Left lung (tissue), 14 donors: ENCODE measurements at places on chromosomes 5 and 9. TPM values are rescaled to one million over a fixed set of nuclear protein-coding genes. Genes with fewer than 3 reads are reported as not detected.

ZNF354C gene
- 18.8 TPM for polyA plus RNA-seq

ASPN gene
- 4.2 TPM for polyA plus RNA-seq

PCDHGA7 gene
- polyA plus RNA-seq, result 2.0 TPM

RETREG1 gene
- polyA plus RNA-seq, result 2.5 TPM

CCDC127 gene
- polyA plus RNA-seq, result 11.3 TPM

FREM1 gene
- 94.0 TPM for polyA plus RNA-seq

DHFR gene
- polyA plus RNA-seq, result 62.5 TPM

UBE2R2 gene
- 60.6 TPM for polyA plus RNA-seq

NEUROG1 gene
- polyA plus RNA-seq, result not detected

ADRA1B gene
- 0.86 TPM for polyA plus RNA-seq

SH3GL2 gene
- 5.2 TPM for polyA plus RNA-seq

FAXDC2 gene
- 34.6 TPM for polyA plus RNA-seq

TRIM32 gene
- 22.6 TPM for polyA plus RNA-seq

ENC1 gene
- polyA plus RNA-seq, result 265 TPM

DNA sequence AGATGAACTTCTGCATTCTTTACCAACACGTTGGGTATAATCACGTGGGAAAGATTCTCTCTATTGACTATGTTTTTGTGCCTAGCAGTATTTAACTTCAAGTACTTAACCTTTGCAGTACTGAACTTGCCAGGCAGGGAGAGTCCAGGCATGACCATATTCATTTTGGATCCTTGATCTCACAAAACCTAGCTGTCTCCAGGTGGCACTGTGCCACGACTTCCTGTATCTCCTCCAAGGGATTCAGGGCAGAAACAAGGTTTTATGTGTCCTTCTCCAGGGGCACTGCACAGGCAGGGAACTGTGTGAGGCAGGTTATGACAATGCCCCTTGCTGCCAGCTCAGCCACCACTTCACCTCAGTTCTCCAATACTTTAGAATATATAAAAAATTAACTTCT is 11.7 kb upstream of the IFNA5 start:
- H3K36me3 ChIP-seq, result no peaks in the 10 kb centered on the region
- no peaks in the 10 kb centered on the region for H3K27me3 ChIP-seq
- no peak for DNase-seq
- H3K27ac ChIP-seq, result no peak overlapping the region
- H3K4me3 ChIP-seq, result no peak overlapping the region

GRCh38 chr9:4197548-4197947 is 102.3 kb downstream of the GLIS3 start:
- no peak for DNase-seq
- H3K4me3 ChIP-seq, result no peak overlapping the region
- no peaks in the 10 kb centered on the region for H3K4me1 ChIP-seq
- no peaks in the 10 kb centered on the region for H3K36me3 ChIP-seq

DNA sequence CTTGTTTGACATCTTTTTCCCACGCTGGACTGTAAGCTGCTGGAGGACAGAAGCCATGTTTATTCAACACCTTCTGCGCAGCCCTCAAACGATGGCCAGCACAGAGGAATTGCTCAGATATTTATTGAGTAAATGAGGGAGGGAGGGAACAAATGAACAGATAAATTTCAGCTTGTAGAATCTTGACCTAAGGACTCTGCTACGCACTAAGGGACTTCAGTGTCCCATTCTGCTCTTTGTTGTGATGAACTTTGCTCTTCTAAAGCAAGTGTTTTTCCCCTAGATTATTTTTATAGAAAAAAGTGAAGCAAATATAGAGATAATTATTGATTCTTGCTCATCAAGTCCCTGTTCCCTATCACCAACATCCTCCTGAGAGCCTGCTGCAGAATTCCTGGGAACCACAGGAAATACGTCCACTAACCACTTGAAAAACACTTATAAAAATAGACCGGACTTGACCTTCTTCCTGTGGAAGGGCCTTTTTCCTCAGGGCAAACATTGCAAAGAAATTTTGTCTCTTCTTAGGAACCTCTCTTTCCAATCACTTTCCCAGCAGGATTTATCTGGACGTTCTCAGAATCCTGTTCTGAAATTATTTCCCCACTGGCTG is 54.9 kb downstream of the FGF1 start:
- no peak overlapping the region for H3K27ac ChIP-seq
- no peak for DNase-seq
- no peaks in the 10 kb centered on the region for H3K36me3 ChIP-seq
- no peak overlapping the region for H3K4me3 ChIP-seq
- no peaks in the 10 kb centered on the region for H3K27me3 ChIP-seq
- H3K4me1 ChIP-seq, result no peaks in the 10 kb centered on the region

GRCh38 chr5:88659529-88660263 is 223.3 kb downstream of the MEF2C start:
- H3K4me3 ChIP-seq, result no peak overlapping the region
- no peak overlapping the region for H3K27ac ChIP-seq
- H3K4me1 ChIP-seq, result peaks cover 6% of the 10 kb centered on the region
- peaks cover 100% of the 10 kb centered on the region for H3K27me3 ChIP-seq

- no peaks in the 10 kb centered on the region for H3K36me3 ChIP-seq
- no peaks in the 10 kb centered on the region for H3K27me3 ChIP-seq
- H3K27ac ChIP-seq, result no peak overlapping the region
These were observed 65.4 kb upstream of the SLC1A1 start for GRCh38 chr9:4424891-4425290.

DNA sequence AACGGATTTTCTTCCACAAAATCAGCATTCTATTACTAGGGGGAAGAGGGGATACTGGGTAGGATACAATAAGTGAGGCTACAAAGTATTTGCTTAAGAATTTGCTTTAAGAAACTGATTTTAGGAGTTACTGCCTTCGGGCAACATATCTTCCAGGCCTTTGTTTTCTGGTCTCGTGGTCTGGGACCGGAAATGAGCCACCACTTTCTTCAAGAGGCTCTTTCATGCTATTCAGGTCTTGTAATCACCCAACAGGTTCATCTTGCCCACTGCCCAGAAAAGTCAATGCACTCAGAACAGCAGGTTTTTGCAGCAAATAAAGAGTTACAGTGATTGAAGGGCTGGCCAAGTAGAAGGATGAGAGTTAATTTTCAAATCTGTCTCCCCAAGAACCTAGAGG is 6.6 kb upstream of the AOPEP start:
- no peak overlapping the region for H3K27ac ChIP-seq
- no peaks in the 10 kb centered on the region for H3K4me1 ChIP-seq
- no peaks in the 10 kb centered on the region for H3K27me3 ChIP-seq

DNA sequence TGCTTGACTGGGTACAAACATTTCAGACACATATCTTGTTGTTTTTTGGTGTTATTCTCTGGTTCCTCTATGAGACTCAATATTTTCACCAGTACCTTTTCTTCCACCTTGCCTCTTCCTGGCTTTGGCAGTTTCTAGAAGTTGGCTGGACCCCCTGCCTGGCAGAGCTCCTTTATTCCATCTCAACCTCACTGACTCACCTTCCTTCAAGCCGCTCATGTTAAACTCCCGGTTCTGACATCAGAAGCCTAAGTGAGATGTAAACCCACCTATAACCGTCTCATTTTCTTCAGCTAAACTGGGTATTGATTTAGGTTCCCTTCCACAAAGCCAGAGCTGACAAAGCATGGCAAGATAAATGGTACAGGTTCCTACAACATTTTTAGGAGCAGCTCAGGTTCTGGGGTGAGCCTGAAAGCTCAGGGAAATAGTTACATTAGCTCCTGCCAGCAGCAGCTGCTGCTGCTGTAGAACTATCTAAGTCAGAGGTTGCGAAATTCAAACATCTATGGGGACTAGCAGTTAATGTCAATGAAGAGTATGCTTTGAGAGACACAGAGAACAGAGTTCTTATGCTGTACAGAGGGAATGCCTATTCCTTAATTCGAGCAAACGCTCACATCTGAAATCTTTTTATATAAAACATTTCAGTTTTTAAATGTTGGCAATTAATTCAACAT is 197.1 kb upstream of the NR3C1 start:
- H3K36me3 ChIP-seq, result no peaks in the 10 kb centered on the region
- peak; percentile 64 for DNase-seq
- H3K27ac ChIP-seq, result no peak overlapping the region
- peaks cover 44% of the 10 kb centered on the region for H3K4me1 ChIP-seq
- no peak overlapping the region for H3K4me3 ChIP-seq

DNA sequence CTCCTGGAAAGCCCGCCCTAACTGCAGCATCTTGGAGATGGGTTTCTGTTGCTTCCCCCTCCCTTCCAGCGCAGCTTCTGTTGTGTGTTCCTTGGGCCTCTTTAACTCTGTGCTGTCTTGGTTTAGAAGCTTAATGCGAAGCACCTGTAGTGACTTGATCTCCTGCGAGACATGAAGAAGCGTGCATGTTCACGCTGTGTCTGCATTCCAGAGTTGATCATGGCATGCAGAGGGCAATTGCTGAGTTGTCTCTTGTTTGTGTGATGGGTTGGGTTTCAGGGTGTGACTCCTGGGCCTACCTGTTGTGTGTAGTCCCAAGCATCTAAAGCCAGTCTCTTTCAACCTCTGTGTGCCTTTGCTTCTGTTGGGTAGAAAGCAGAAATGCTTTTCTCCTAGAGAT is 155.6 kb downstream of the SMARCA2 start:
- DNase-seq, result no peak
- no peaks in the 10 kb centered on the region for H3K27me3 ChIP-seq
- no peak overlapping the region for H3K4me3 ChIP-seq
- no peaks in the 10 kb centered on the region for H3K4me1 ChIP-seq
- H3K27ac ChIP-seq, result no peak overlapping the region

DNA sequence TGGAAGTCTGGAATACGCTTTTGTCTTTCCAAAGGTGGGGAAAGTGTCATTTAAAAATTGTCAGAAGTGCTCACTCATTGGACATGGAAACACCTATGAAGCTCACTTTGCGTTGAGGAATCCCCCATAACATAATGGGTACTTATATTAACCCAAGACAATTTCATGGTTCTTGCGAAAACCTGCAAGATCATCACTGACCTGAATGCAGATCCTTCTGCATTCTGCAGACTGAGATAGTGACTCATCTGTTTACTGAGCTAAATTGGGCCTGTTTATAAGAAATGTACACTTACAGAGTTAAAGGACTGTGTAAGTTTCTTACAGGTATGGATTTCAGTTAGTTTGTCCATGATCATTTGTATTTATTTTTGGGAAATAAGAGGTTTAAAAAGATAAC is 153.0 kb downstream of the HMHB1 start:
- no peak overlapping the region for H3K4me3 ChIP-seq
- no peaks in the 10 kb centered on the region for H3K4me1 ChIP-seq
- H3K27me3 ChIP-seq, result no peaks in the 10 kb centered on the region
- H3K36me3 ChIP-seq, result no peaks in the 10 kb centered on the region

- no peak overlapping the region for H3K27ac ChIP-seq
- H3K36me3 ChIP-seq, result no peaks in the 10 kb centered on the region
- H3K4me3 ChIP-seq, result no peak overlapping the region
- no peaks in the 10 kb centered on the region for H3K4me1 ChIP-seq
These were observed 30.9 kb upstream of the PPP1R26 start for GRCh38 chr9:135448663-135449100.

- H3K27me3 ChIP-seq, result no peaks in the 10 kb centered on the region
- no peaks in the 10 kb centered on the region for H3K4me1 ChIP-seq
- DNase-seq, result no peak
These were observed 75.0 kb downstream of the PRDM6 start for GRCh38 chr5:123164054-123164453.

- H3K36me3 ChIP-seq, result no peaks in the 10 kb centered on the region
- H3K4me1 ChIP-seq, result no peaks in the 10 kb centered on the region
- H3K27me3 ChIP-seq, result no peaks in the 10 kb centered on the region
These were observed 215.2 kb downstream of the TLE1 start for GRCh38 chr9:81474125-81474524.

DNA sequence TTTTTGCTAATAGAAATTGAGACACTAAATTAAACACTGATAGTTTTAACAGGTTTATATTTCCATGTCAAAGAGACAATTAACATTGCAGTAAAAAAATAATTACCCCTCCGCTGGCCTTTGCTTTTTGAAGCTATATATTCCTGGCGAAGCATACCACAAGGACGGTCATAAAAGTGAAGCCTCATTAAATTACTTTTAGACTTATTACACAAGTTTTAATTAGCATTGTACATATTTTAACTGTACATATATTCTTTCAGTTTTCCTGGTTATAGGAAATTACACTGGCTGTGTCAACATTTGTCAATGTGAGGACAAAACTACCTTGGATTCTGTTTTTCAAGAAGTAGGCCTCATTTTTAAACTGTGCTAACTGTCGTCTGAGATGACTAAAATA is 1.2 kb downstream of the CDKN2A start:
- no peak overlapping the region for H3K4me3 ChIP-seq
- DNase-seq, result no peak
- no peaks in the 10 kb centered on the region for H3K36me3 ChIP-seq
- peaks cover 43% of the 10 kb centered on the region for H3K27me3 ChIP-seq
- H3K4me1 ChIP-seq, result peaks cover 4% of the 10 kb centered on the region
- no peak overlapping the region for H3K27ac ChIP-seq

GRCh38 chr9:130860458-130861316 is 25.6 kb downstream of the ABL1 start:
- peak; percentile 22 for DNase-seq
- no peaks in the 10 kb centered on the region for H3K27me3 ChIP-seq
- H3K4me3 ChIP-seq, result no peak overlapping the region

GRCh38 chr9:134130503-134131375 is 5.1 kb upstream of the WDR5 start:
- H3K4me3 ChIP-seq, result no peak overlapping the region
- H3K36me3 ChIP-seq, result no peaks in the 10 kb centered on the region

DNA sequence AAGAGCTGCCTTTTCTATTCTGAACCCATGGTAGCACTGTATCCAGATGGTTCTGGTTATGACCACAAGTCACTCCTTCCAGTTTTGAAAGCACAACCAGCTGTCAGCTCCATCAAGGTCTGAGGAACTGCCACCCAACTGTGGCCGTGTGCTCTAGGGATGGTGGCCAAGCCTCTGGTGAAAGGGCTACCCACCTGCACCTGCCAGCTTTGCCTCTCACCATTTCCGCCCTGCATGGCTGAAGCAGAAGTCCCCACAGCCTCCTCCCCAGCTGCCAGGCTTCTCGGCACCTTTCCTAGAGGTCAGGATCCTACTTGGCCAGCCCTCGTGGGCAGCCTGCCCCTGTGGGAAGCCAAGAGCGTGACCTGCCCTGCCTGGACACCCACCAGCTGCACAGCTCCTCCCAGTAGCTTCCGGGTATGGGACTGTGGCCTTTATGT is 16.8 kb downstream of the SEMA5A start:
- no peak overlapping the region for H3K4me3 ChIP-seq
- no peaks in the 10 kb centered on the region for H3K27me3 ChIP-seq
- no peak for DNase-seq
- H3K4me1 ChIP-seq, result no peaks in the 10 kb centered on the region
- H3K36me3 ChIP-seq, result no peaks in the 10 kb centered on the region

- no peaks in the 10 kb centered on the region for H3K27me3 ChIP-seq
- H3K4me1 ChIP-seq, result no peaks in the 10 kb centered on the region
- no peak for DNase-seq
- no peaks in the 10 kb centered on the region for H3K36me3 ChIP-seq
- H3K4me3 ChIP-seq, result no peak overlapping the region
These were observed 755.2 kb upstream of the CDH10 start for GRCh38 chr5:25399878-25400480.

GRCh38 chr9:116935149-116935897 is 248.2 kb downstream of the TRIM32 start:
- H3K27me3 ChIP-seq, result no peaks in the 10 kb centered on the region
- no peak overlapping the region for H3K4me3 ChIP-seq
- no peak for DNase-seq
- H3K36me3 ChIP-seq, result no peaks in the 10 kb centered on the region
- no peaks in the 10 kb centered on the region for H3K4me1 ChIP-seq
